Effector CD4-positive, alpha-beta T cell (primary cell): ENCODE measurements at places on chromosomes 12 and 14.

- DNase-seq: no peak
Measured at GRCh38 chr12:68370006-68370590, 37.9 kb upstream of the MDM1 start.

- DNase-seq: no peak
Measured at GRCh38 chr14:35375558-35376025, 29.0 kb downstream of the NFKBIA start.

DNA sequence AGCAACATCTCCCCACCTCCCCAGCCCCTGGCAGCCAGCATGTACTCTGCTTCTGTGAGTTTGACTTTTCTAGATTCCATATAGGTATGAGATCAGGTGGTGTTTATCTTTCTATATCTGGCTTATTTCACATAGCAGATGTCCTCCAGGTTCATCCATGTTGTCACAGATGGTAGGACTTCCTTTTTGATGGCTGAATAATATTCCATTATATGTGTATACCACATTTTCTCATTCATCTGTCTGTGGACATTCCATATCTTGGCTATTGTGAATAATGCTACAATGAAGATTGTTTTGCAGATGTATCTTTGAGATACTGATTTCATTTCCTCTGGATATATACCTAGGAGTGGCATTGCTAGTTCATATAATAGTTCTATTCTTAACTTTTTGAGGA, 18.4 kb downstream of the ALKBH2 start:
- DNase-seq: no peak

DNA sequence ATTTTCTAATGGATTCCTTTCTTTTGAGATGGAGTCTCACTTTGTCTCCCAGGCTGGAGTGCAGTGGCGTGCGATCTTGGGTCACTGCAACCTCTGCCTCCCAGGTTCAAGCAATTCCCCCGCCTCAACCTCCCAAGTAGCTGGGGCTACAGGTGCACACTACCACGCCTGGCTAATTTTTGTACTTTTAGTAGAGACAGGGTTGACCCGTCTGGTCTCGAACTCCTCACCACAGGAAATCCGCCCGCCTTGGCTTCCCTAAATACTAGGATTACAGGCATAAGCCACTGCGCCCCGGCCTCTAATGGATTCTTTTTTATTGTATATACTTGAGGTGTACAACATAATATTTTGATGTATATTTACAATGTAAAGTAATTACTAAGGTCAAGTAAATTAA, 140.1 kb upstream of the SLCO1C1 start:
- no peak for DNase-seq

DNA sequence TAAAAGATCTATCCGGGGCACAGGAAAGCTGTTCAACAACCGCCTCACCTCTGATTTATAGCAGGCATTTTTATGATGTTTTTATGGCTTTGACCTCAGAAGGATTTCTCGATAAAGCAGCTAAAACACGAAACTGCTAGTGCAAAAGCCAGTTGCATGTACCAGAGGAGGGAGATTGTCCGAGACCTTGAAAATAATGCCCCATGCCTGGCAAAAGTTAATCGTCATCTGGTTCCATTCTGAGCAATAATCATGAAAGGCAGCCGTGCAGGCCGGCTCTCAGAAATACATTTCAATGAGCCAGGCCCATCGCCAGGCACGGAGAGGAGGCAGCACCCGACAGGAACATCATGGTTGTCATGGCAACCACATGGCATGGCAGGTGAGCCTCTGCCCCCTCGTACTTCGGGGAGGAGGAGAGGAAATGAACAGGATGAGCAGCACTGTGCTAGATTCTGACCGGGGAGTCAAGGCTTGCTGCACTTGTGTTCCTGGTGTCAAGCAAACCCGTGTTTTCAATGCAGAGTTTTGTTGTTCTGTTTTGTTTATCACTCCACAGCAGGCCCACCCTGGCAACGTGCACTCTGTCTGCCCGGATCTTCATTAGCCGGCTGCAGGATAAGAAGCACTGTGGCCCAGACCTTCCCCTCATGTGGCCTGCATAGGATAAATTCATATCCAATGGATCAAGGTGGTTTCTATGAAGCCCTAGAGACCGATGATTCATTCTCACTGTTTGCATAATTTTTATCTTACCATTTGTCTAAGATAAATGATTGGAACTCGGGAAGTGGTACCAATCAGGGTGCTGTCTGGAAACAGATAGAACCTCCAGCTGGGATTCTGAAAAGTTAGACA, 160.2 kb downstream of the RIMBP2 start:
- no peak for DNase-seq

GRCh38 chr14:104222396-104223036, 84.1 kb downstream of the KIF26A start:
- DNase-seq: no peak

- DNase-seq: no peak
Measured at GRCh38 chr14:50792634-50793068, 38.3 kb downstream of the NIN start.

- no peak for DNase-seq
Measured at GRCh38 chr12:51686727-51687126, 95.7 kb downstream of the SCN8A start.

- DNase-seq: no peak
Measured at GRCh38 chr12:51897181-51897580, 9.3 kb downstream of the ANKRD33 start.

DNA sequence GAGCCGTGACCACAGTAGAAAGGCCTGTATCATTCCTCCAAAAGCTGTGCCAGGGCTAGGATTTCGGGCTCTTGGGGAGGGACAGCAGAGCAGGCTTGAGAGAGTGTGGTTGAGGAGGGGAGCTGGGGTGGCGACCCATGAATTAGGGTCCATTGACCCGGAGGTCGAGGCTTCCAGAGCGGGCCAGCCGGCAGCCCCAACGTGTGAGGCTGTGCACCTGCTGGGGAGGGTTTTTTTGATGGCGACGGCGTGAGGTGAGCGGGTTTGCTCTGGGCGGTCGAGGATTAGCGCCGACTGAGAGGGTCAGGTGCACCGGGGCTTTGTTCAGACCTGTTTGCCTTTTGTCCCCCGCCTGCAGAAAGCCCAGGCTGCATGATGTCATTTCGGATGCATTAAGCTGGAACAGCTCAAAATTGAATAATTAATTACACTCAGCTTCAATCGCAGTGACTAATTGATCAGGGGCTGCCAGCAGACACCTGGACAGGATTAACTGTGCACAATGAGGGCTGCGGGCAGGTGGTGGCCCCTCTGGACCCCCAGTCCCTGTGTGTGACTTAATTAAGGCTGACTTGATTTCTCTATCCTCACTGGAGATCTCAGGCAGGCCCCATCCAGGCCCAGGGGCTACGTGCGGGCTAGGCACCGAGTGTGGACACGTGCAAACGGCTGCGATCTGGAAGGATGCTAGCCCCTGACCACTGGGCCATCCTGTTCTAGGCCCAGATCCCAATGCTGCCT, 42.1 kb upstream of the MEG3 start:
- no peak for DNase-seq

- peak; percentile 88 for DNase-seq
Measured at GRCh38 chr14:67599698-67600561, at the start of gene PIGH. Gene PIGH (minus strand): TSS chr14:67600268. CDS start chr14:67600203, 65 bp downstream.

DNA sequence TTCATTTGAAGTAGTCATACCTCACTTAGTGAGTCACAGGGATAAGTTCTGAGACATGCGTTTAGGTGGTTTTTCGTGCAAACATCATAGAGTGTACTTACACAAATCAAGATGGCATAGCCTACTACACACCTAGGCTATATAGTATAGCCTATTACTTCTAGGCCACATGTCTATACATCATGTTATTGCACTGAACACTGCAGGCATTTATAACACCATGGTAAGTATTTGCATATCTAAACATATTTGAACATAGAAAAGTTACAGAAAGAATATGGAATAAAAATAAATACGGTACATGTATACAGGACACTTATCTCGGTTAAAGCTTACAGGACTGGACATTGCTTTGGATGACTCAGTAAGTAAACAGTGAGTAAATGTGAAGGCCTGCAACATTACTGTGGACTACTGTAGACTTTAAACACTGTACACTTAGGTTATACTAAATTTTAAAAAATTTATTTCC, 670.6 kb downstream of the SLC16A7 start:
- DNase-seq: no peak

GRCh38 chr12:108693751-108694150, 37.6 kb downstream of the CORO1C start:
- DNase-seq: no peak

GRCh38 chr14:59500732-59501131, 16.4 kb downstream of the JKAMP start:
- no peak for DNase-seq

GRCh38 chr12:96211988-96212387, 17.8 kb downstream of the ELK3 start:
- no peak for DNase-seq

DNA sequence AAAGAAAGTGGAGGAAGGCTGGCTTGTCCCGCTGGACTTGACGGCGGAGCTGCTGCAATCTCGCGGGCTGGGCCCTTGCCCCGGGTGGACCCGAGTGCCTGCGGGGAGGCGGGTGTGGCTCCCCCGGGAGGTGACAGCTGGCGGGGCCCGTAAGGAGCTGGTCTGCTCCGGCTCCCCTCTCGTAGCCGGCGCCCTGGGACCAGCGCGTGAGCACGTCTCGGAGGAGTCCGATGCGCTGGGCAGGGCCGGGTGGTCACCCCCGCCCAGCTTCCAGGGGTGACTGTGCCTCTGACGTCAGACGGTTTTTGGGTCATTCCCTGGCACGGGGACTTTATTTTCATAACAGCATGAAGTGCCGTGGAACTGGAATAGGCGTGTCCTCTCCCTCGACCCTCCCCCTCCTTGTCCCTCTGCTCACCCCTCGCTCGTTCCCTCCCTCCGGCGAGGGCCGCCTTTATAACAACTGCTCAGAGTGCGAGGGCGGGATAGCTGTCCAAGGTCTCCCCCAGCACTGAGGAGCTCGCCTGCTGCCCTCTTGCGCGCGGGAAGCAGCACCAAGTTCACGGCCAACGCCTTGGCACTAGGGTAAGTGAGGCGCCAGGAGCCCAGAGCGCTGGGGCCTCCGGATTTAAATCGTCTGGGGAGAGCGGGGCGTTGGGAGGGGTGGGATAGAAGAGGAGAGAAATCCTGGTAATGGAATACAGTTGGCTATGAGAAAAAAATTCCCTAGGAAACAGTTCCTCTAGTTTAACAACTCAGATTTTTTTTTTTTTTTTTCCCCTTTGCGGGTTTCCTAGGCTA, at the start of gene GPRC5A:
Gene GPRC5A (plus strand): TSS at position 483 of the 801 bp plus-strand sequence. CDS start 16,688 bp downstream, outside the sequence.
- peak; percentile 3 for DNase-seq

DNA sequence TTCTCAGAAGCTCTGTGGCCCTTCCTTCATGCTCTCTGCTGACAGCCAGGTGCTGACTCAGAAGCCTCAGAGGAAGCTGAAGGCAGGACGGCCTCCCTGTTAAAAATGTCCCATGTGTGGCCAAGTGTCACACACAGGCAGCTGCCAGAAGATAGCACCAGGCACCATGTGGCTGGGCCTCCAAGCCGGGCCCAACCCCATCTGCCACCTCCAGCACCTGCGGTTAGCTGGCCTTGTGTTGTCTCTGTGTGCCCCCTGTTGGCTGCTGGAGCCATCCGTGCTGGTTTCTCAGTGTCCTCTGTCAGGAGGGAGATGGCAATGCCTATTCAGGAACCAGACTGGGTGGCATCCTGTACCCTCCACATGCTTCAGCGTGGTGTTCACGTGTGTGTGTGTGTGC, 63.2 kb downstream of the TSPAN11 start:
- DNase-seq: no peak
